ENCODE measurements at places on chromosomes 13 and 19.

- DNase-seq = no peak
These were observed 506 bp upstream of the GAS6 start for GRCh38 chr13:113864273-113864890.

- no peak for DNase-seq
These were observed 373.8 kb downstream of the DACH1 start for GRCh38 chr13:71493189-71493588.

DNA sequence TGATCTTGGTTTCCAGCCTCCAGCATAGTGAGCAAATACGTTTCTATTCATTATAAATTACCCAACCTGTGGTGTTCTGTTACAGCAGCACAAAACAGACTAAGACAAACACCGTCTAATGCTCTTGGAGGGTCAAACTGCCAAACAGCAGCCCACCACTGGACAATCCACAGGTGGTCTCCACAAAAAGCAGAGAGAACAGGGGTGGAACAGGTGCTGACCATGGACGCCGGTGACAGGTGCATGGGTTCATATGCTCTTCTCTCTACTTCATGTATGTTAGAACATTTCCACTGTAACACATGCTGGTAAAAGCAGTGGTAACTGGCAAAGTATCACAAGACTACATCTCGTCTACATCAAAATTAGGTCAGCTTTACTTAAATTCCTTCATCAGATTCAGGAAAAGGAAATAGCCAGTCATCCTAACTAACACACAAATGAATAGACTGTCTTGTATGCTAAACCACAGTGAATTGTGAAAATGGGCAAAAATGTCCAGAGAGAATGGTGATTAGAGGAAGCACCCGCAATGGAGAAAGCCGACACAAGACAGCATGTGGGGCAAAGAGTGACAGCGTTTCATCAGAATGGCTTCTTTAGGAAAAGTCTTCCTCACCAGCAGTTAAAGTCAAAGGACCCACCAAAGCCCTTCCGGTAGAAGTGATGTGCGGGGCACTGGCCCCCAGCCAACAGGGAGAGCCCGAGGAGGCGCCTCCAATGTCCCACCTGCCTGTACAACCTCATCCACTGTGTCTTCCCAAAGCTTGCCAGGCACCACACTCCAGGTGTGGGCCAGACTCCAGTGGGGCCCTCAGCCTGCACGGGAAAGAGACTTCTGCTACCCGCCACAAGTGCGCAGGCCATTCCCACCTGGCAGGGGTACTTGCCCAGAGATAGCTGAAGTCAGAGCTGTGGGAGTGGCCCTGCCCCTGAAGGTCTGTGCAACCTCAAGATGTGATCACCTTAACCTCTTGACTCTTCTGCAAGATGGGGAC is 6.5 kb downstream of the CARS2 start:
- DNase-seq = no peak

GRCh38 chr13:92265408-92265807 is 867.0 kb downstream of the GPC5 start:
- DNase-seq = no peak

DNA sequence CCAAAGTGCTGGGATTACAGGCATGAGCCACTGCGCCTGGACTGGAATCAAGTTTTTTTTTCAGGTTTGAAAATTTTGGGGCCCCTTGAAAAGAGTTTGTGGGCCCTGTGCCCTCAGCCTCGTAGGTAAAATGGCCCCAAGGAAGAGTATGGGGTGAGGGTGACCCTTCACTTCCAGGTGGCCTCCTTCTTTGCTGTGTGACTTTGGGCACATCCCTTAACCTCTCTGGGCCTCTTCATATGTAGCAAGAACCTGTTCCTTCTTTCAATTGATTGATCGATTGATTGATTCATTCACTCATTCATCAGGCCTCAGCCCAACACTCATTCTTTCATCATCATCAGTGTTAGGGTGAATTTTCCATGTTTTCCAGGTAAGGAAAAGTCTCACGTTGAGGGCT is 3.4 kb upstream of the TMEM221 start:
- DNase-seq = no peak

DNA sequence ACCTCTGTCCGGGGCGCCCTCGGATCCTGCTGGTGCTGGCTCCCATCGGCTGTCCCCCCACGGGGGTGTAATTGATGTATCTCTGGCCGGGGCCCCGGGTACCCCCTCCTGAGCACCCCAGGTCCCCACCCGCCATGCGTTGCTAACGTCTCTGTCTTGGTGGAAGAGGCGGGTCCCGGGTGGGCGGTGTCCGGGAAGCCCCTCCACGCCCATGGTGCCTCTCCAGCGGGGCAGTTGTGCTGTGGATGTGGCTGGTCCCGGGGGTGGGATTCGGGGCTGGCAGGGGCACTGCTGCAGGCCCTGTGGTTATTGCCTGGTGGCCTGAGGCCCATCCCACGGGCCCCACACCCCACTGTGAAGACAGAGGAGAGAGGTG is 4.9 kb downstream of the DIRAS1 start:
- DNase-seq = no peak

Data from Caki2 (cell line).